ENCODE measurements at places on chromosomes 2 and 18.

DNA sequence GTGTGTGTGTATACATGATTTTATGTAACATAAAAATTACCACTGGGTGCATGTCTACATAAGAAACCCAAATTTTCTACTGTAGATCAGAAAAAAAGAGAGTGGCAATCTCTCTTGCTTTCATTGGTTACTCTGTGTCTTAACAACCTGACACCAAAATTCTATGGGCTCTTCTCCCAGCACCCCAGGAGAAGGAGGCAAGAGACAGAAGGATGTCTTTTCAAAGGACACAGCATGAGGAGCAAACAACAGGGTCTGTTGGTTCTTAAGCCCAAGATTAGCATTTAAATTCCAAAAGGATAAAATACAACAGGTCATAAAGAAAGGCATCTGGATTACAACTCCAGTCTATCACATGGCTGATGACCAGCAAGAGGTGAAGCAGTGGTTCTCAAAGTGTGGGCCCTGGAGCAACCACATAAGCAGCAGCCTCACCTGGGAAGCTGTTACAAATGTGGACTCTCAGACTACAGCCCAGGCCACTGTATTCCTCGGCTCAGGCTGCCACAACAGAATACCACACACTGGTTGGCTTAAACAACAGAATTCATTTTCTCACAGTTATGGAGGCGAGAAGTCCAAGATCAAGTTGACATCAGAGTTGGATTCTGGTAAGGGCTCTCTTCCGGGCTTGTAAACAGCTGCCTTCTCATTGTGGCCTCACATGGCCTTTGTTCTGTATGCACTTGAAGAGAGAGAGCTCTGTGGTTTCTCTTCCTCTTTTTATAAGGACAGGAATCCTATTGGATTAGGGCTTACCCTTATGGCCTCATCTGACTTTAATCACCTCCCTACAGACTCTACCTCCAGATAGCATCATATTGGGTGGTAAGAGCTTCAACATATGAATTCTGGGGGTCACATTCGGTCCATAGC lies 79.8 kb upstream of the RNF152 start:
- no peaks in the 10 kb centered on the region for H3K36me3 ChIP-seq
- no peak overlapping the region for H3K27ac ChIP-seq
- peaks cover 3% of the 10 kb centered on the region for H3K4me1 ChIP-seq
- H3K27me3 ChIP-seq, result no peaks in the 10 kb centered on the region
- H3K4me3 ChIP-seq, result no peak overlapping the region

GRCh38 chr2:237160271-237160919 lies 74.7 kb downstream of the COPS8 start:
- no peak for DNase-seq
- H3K4me1 ChIP-seq, result no peaks in the 10 kb centered on the region
- no peaks in the 10 kb centered on the region for H3K36me3 ChIP-seq
- H3K4me3 ChIP-seq, result no peak overlapping the region

GRCh38 chr18:8754995-8755960 lies 49.9 kb downstream of the MTCL1 start:
- DNase-seq, result peak; percentile 89
- H3K27me3 ChIP-seq, result no peaks in the 10 kb centered on the region
- peaks cover 15% of the 10 kb centered on the region for H3K4me1 ChIP-seq
- H3K27ac ChIP-seq, result no peak overlapping the region
- peak overlapping the region; percentile 4 for H3K4me3 ChIP-seq
- H3K36me3 ChIP-seq, result no peaks in the 10 kb centered on the region

DNA sequence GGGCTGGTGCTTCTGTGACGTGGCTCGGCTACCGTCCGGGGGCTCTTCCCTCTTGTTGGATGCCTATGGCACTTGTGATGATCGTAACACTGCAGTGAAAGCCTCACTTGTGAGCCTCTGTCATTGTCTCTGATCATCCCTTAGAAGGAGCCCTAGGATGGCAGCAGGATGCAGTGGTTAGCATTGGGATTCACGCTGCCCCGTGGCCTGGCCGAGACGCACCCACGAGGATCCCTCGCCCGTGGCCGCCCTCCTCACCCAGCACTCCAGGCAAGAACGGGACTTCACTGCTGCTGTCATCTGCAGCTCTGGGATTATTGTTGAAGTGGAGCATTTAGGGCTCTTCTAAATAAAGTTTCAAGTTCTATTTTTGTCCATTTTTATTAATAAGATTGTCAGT lies 46.8 kb upstream of the CTDP1 start:
- no peaks in the 10 kb centered on the region for H3K4me1 ChIP-seq
- no peak overlapping the region for H3K27ac ChIP-seq
- no peaks in the 10 kb centered on the region for H3K27me3 ChIP-seq

DNA sequence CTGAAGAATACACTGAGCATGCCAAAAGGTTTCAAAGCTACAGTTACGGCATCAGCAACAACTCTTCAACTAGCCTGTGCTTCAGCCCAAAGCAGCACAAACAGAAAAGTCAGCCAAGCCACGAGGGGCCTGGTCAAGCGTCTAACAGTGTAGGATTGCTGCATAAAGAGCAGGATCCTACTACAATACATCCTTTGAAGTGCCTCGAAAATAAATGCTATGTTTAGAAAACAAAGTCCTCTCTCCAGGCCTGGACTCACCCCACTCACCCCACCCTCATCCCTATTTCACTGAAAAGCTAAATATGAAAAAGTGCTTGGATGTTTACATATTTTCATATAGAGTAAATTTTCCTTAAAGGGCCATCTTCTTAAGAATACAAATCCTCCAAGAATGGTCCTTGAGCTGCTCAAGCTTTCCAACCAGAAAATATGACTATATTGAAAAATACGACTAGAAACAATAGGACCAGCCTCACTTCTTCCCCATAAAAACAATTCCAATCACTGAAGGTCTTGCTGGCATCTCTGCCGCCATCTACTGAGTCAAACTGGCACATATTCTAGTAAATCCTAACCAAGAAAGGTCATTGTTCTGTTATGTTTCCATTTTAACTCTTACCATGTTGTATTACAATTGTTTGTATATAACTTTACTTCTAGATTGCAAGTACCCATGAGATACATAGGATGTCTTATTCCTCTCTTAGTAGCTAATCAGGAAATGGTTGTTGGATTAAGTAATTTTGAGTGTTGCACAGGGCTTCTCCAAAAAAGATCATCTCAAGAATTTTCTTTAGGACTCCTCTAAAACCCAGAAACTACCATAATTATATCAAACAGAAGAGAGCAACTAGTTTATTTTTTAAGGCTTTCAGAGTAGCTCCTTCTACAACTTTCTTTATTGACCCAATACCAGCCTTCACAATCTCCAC lies 63.6 kb downstream of the CLHC1 start:
- H3K27me3 ChIP-seq, result no peaks in the 10 kb centered on the region
- H3K27ac ChIP-seq, result no peak overlapping the region
- H3K36me3 ChIP-seq, result no peaks in the 10 kb centered on the region
- DNase-seq, result peak; percentile 30
- H3K4me3 ChIP-seq, result no peak overlapping the region

DNA sequence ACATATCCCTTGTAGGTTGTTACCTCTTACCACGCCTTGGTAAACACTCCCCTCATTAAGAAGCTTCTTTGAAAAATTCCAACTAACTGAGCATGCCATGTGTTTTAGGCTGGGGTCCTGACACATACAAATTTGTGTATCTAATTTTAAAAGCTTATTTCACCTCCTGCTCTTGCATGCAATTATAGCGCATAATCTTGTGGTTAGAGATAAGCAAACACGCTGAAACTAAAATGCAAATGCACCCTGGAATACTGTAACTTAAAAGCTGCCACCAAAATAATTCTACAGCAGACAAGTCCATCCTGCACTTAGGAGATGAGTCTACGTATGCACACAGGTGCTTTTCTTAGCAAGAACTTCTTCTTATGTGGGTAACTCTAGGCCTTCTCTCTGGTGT lies 990.2 kb downstream of the TSN start:
- H3K4me3 ChIP-seq, result no peak overlapping the region
- H3K27ac ChIP-seq, result no peak overlapping the region
- no peak for DNase-seq
- H3K4me1 ChIP-seq, result no peaks in the 10 kb centered on the region
- no peaks in the 10 kb centered on the region for H3K36me3 ChIP-seq

GRCh38 chr2:86518481-86518880 lies 44.8 kb downstream of the CHMP3 start:
- H3K4me3 ChIP-seq, result no peak overlapping the region
- no peaks in the 10 kb centered on the region for H3K36me3 ChIP-seq
- H3K4me1 ChIP-seq, result no peaks in the 10 kb centered on the region

DNA sequence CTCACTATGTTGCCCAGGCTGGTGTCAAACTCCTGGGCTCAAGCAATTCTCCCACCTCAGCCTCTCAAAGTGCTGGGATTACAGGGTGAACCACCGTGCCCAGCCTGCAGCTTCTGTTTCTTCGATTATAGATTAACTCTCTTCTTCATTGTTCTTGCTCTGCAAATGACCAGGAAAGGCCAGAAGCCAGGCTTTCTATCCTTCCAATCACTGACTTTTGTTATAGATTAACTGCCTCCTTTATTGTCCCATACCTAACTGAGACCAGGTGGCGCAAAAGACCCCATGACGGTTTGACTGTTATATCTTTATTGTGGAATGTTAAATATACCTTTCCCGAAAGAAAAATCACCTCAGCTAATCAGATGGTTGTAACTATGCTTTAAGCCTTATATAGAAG lies 196.9 kb downstream of the MREG start:
- no peak overlapping the region for H3K4me3 ChIP-seq
- peaks cover 7% of the 10 kb centered on the region for H3K4me1 ChIP-seq
- no peaks in the 10 kb centered on the region for H3K36me3 ChIP-seq
- no peak for DNase-seq
- H3K27ac ChIP-seq, result no peak overlapping the region

- no peak overlapping the region for H3K27ac ChIP-seq
- no peaks in the 10 kb centered on the region for H3K36me3 ChIP-seq
- DNase-seq, result no peak
- no peaks in the 10 kb centered on the region for H3K4me1 ChIP-seq
- no peak overlapping the region for H3K4me3 ChIP-seq
Observed at GRCh38 chr2:47373747-47374146, 29.2 kb upstream of the MSH2 start.

- H3K27ac ChIP-seq, result no peak within 1 kb of the TSS
- H3K4me1 ChIP-seq, result no peaks in the 10 kb centered on the region
- no peak within 1 kb of the TSS for H3K4me3 ChIP-seq
Observed at GRCh38 chr2:236168110-236169080, at the start of gene GBX2. GBX2 (minus strand) TSS chr2:236168386; CDS start chr2:236167971, 415 bp downstream.

DNA sequence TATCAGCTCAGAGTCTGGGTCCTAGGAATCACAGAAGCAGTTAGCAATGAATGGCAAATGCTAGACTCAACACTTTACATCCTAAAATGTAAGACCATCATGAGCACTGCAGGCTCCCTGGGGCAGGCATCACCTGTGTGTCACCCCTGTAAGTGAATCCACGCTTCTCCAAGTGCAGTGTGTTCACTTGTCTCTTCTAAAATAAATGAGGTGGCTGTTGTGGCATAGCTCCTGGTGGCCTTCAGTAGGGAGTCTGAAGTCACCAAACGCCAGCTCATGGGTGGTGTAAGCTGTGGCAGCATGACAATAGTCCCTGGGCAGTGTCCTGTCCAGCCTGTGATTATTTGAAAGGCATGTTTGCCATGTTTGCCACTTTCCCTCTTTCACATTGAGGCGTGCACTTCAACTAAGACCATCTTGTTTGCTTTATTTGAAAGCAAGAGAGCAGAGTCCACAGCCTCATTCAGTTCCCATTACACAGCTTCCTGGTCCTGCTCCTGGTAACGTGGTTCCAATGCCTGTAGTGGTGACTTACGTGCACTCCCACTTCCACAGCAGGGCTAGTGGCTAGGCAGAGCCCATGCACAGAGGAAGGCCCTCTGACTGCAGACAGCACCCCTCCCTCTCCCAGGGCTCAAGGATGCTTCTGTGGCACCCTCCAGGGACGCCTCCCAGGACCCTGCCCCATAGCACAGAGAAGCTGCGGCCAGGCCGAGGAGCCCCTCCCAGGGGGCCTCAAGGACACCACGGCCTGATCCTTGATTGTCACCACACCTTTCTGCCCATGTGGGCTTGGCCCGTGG lies 24.3 kb downstream of the COA5 start:
- peaks cover 10% of the 10 kb centered on the region for H3K36me3 ChIP-seq
- H3K27me3 ChIP-seq, result no peaks in the 10 kb centered on the region
- DNase-seq, result no peak
- H3K27ac ChIP-seq, result no peak overlapping the region
- no peaks in the 10 kb centered on the region for H3K4me1 ChIP-seq

DNA sequence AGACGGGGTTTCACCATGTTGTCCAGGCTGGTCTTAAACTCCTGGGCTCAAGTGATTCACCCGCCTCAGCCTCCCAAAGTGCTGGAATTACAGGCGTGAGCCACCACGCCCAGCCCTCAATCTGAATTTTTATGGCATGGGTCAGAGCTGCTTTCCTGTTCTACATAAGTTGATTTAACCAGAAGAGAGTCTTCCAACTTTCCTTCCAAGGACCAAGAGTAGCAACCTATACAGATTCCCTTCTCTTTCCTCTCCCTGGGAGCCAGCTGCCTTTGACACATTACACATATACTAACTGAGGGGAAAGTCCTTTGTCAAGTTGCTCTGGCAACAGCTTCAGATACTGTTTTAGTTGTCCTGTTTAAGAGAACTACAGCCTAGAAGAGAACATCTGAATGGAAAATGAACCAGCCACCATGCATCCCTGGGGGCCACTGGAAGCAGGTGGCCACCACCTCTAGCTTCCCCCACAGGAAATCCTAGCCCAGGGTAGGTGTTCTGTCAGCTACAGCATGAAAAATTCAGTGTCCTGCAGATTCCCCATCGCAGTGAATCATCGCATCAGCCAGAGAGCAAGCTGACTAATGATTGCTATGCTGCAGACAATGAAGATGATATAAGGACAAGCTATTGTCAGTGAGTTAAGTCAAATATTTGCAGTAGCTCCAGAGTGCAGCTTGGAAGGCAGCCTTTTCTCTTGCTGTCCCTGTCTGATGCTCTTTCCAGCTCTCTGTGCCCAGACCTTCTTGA lies 62.9 kb downstream of the POMC start:
- H3K4me3 ChIP-seq, result no peak overlapping the region
- DNase-seq, result no peak
- H3K36me3 ChIP-seq, result no peaks in the 10 kb centered on the region
- H3K27me3 ChIP-seq, result no peaks in the 10 kb centered on the region
- no peak overlapping the region for H3K27ac ChIP-seq

DNA sequence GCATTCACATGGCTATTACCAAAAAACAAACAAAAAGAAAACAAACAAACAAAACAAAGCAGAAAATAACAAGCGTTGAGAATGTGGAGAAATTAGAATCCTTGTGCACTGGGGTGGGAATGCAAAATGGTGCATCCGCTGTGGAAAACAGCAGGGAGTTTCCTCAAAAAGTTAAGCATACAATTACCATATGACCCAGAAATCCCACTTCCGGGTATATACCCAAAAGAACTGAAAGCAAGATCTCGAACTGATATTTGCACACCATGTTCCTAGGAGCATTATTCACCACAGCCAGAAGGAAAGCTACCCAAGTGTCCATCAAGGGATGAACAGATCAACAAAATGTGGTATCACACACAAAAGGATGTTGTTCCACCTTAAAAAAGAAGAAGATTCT lies 17.9 kb upstream of the TEX51 start:
- H3K36me3 ChIP-seq, result no peaks in the 10 kb centered on the region
- no peak overlapping the region for H3K27ac ChIP-seq
- no peak for DNase-seq
- H3K4me1 ChIP-seq, result no peaks in the 10 kb centered on the region
- no peaks in the 10 kb centered on the region for H3K27me3 ChIP-seq
